ENCODE measurements at places on chromosomes 16 and 17. TPM values are rescaled to one million over a fixed set of nuclear protein-coding genes. Genes with fewer than 3 reads are reported as not detected.

The MAP3K14 gene
- total RNA-seq = 1.4 TPM

The MYH1 gene
- total RNA-seq = not detected

The SLC2A4 gene
- 0.14 TPM for total RNA-seq

The TANC2 gene
- total RNA-seq = 126 TPM

All from nasal cavity respiratory epithelium epithelial cell of viscerocranial mucosa (primary cell).